ENCODE measurements at places on chromosomes 3 and 15. TPM values are rescaled to one million over a fixed set of nuclear protein-coding genes. Genes with fewer than 3 reads are reported as not detected.
A peak's percentile ranks its signal among the peaks of the same experiment; 100 is the strongest.

PRSS50 gene
- not detected for total RNA-seq

RETNLB gene
- not detected for total RNA-seq

GRCh38 chr3:69738315-69738714, 949 bp upstream of the MITF start:
- no peak for DNase-seq
- no peak overlapping the region for H3K27ac ChIP-seq
- H3K36me3 ChIP-seq, result peaks cover 2% of the 10 kb centered on the region
- H3K4me3 ChIP-seq, result peak overlapping the region; percentile 7

DNA sequence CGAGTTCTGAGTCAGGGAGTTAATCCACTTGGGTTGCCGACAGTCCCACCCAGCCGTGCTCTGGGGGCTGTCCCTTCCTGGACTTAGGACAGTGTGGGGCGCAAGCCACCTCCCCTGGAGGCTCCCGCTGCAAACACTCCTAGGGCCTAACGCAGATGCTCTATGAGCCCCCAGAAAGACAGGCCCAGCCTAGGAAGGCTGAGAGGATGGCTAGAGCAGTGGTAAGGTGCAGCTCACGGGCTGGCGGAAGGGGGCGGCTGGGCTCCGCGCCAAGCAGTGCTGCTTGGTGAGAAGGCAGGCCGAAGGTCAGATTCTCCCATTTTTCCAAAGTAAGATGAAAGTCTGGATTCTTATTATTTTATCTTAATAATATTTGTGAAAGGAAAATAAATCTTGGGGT, 84.6 kb upstream of the ALDH1L1 start:
- H3K27ac ChIP-seq, result no peak overlapping the region
- no peaks in the 10 kb centered on the region for H3K36me3 ChIP-seq
- no peak overlapping the region for H3K4me3 ChIP-seq
- peaks cover 23% of the 10 kb centered on the region for H3K27me3 ChIP-seq
- DNase-seq, result no peak
- H3K4me1 ChIP-seq, result no peaks in the 10 kb centered on the region

- no peak overlapping the region for H3K4me3 ChIP-seq
- no peaks in the 10 kb centered on the region for H3K36me3 ChIP-seq
- no peak overlapping the region for H3K27ac ChIP-seq
Measured at GRCh38 chr3:126994661-126995245, 11.8 kb downstream of the PLXNA1 start.

DNA sequence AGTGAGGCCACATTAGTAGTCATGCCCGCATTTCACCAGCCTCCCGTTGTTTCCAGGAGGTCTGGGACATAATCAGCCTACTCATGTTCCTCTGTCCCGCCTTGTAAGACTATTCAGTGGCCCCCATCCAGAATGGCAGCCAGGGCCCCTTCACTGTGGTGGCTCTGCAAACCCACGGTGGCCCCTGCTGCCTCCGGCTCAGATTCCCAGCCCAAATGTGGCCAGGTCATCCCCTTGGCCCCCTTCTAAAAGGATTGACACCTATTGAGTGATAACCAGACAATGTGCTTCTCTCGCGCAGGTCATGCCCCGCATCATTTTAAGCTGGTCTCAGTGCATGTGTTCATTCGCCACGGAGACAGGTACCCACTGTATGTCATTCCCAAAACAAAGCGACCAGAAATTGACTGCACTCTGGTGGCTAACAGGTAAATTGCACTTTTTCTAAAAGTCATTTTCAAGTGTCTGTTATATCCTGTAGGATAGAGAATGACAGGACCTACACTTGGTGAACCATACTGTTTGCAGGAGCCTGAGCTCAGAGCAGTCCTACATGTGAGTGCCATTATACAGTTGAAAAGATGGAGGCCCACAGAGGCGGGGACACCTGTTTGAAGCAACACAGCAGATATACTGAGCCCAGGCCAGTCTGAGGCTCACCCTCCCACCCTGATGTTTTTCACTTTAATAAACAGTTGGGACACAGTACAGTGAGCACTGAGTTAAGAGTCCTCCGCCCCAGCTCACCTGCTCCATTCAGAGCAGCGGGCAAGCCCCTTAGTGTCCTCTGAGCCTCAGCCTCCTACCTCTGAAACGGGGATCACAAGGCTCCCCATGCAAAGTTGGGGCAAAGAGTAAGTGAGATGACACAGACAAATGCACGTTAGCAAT, 47.7 kb downstream of the PXYLP1 start:
- H3K4me1 ChIP-seq, result peaks cover 27% of the 10 kb centered on the region
- peaks cover 2% of the 10 kb centered on the region for H3K36me3 ChIP-seq
- H3K27me3 ChIP-seq, result no peaks in the 10 kb centered on the region
- no peak for DNase-seq

DNA sequence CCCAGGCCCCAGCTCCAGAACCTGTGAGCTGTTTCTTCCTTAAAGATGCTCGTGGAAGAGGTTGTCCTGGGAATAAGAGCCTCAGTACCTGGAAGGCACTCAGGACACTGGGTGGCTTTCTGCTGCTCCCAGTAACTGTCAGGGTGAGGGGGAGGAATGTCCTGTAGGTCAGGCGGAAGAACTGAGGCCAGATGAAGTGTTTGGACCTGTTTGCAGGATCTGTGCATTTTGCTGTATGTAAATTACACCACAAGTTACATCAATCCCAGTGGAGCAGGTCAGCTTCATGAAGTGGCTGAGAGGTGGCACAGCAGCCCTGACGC, 27.1 kb downstream of the HDAC11 start:
- no peaks in the 10 kb centered on the region for H3K36me3 ChIP-seq
- DNase-seq, result no peak
- no peak overlapping the region for H3K4me3 ChIP-seq
- peaks cover 2% of the 10 kb centered on the region for H3K27me3 ChIP-seq
- no peaks in the 10 kb centered on the region for H3K4me1 ChIP-seq
- H3K27ac ChIP-seq, result no peak overlapping the region

DNA sequence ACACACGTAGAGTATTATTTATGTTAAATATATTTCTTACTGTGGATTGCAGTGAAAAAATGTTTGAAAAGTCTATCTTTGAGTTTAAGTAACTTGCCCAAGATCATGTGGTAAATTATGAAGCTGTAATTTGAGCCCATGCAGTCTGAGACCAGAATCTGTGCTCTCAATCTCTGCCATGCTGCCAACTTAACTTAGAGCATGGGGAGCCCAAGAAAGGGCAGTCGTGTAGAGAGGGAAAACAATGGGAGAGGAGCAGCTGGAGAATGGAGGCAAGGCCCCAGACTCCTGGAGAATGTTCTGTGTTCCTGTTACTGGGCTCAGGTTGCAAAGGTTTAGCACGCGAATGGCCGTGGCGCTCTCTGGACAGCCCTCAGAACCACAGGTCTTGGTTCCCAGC, 311.6 kb upstream of the RASGRP1 start:
- no peak overlapping the region for H3K4me3 ChIP-seq
- no peaks in the 10 kb centered on the region for H3K36me3 ChIP-seq
- no peaks in the 10 kb centered on the region for H3K4me1 ChIP-seq
- DNase-seq, result no peak
- peaks cover 2% of the 10 kb centered on the region for H3K27me3 ChIP-seq

- peaks cover 40% of the 10 kb centered on the region for H3K36me3 ChIP-seq
- H3K27me3 ChIP-seq, result no peaks in the 10 kb centered on the region
- H3K4me1 ChIP-seq, result peaks cover 79% of the 10 kb centered on the region
- no peak for DNase-seq
Measured at GRCh38 chr15:90571063-90571541, 41.4 kb downstream of the CRTC3 start.

DNA sequence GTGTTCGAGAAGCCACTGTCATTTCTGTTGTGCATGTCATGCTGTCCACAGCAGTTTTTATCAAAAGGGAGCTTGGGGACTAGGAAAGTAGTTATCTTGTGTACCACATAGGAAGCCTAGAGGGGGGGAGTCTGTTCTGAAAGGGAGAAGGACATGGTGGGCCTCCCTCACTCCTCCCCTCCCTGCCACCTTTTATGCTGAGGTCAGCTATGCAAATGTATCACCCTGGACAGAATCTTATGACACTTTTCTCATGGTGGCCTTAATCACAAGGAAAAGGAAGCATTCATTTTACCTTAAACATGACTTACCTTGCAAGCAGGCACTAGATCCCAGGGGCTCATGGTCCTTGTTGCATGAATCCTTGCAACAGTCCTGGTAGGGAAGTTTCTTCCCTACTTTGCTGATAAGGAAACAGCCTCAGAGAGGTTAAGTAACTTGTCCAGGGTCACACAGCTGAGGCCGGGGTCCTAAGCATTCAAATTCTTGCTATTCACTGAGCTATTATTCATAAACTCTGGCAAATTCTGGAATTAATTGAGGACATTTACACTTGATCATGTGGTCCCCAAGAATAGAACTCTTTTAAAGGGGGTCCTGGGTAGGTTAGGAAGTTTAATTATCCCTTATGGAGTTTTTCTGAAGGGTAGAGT, 81.1 kb upstream of the SLC6A1 start:
- no peak overlapping the region for H3K4me3 ChIP-seq
- DNase-seq, result no peak
- no peaks in the 10 kb centered on the region for H3K4me1 ChIP-seq
- no peaks in the 10 kb centered on the region for H3K36me3 ChIP-seq
- no peak overlapping the region for H3K27ac ChIP-seq

DNA sequence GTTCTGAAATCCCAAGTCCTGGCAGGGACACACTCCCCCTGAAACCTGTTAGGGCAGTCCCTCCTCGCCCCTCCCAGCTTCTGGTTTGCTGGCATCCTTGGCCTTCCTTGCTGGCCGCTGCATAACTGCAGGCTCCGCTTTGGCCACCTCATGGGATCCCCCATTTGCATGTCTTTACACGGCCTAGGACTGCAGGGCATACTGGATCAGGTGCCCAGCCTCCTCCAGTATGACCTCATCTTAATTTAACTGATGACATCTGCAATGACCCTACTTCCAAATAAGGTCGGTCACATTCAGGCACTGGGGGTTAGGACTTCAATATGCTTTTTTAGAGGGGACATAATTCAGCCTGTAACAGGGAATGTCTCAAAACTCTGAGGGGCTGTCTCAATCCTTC, 173.3 kb downstream of the RAB11A start:
- H3K27me3 ChIP-seq, result peaks cover 58% of the 10 kb centered on the region
- DNase-seq, result no peak
- no peak overlapping the region for H3K27ac ChIP-seq

GRCh38 chr3:19652336-19652735, 281.7 kb downstream of the EFHB start:
- no peaks in the 10 kb centered on the region for H3K27me3 ChIP-seq
- DNase-seq, result no peak
- H3K4me1 ChIP-seq, result no peaks in the 10 kb centered on the region
- H3K27ac ChIP-seq, result no peak overlapping the region
- H3K4me3 ChIP-seq, result no peak overlapping the region
- H3K36me3 ChIP-seq, result no peaks in the 10 kb centered on the region

DNA sequence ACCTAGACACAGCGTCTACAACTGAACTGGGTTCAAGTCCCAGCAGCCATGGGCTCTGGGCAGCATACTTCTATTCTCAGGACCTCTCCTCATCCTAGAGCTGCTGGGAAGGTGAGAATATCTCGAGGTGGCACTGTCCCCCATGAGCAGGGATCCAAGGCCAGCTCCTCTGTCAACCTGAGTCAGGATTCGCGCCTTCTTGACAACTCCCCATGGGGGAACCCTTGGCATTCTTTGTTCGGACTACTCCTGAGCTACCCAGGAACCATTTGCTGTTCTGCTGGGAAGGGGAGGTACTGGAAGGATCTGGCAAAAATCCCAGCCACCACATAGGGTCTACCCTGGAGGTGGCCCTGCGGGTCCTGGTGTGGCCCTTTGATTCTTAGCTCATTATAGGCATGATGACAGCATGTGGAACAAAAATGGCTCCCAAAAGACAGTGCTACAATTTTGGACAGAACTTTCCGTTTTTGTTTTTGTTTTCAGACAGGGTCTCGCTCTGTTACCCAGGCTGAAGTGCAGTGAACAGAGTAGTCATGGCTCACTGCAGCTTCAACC, 22.3 kb downstream of the PLXNB1 start:
- no peak overlapping the region for H3K4me3 ChIP-seq
- no peaks in the 10 kb centered on the region for H3K36me3 ChIP-seq
- H3K27me3 ChIP-seq, result no peaks in the 10 kb centered on the region
- H3K27ac ChIP-seq, result no peak overlapping the region

DNA sequence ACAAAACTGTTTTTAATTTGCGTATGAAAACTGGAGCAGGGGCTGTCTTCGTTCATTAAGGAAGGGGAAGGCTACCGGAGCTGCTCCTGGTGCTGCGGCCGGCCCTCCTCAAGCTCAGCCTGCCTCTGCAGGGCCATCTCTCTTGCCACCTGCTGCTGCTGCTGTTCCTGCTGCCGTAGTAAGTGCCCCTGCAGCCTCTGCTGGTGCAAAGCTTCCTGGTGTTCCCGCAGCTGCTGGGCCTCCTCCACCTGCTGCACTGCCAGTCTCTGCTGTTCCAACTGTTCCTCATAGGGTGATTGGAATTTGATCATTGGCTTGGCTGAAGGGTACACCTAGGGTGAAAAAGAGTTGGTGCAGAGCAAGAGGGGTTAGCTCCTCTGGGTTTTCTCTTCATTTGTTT, 66.0 kb downstream of the GOLIM4 start:
- no peak overlapping the region for H3K27ac ChIP-seq
- no peaks in the 10 kb centered on the region for H3K27me3 ChIP-seq
- DNase-seq, result no peak
- peaks cover 14% of the 10 kb centered on the region for H3K36me3 ChIP-seq

- peaks cover 26% of the 10 kb centered on the region for H3K36me3 ChIP-seq
- peak overlapping the region; percentile 70 for H3K27ac ChIP-seq
Measured at GRCh38 chr3:171184372-171184771, 157.9 kb upstream of the SLC2A2 start.

DNA sequence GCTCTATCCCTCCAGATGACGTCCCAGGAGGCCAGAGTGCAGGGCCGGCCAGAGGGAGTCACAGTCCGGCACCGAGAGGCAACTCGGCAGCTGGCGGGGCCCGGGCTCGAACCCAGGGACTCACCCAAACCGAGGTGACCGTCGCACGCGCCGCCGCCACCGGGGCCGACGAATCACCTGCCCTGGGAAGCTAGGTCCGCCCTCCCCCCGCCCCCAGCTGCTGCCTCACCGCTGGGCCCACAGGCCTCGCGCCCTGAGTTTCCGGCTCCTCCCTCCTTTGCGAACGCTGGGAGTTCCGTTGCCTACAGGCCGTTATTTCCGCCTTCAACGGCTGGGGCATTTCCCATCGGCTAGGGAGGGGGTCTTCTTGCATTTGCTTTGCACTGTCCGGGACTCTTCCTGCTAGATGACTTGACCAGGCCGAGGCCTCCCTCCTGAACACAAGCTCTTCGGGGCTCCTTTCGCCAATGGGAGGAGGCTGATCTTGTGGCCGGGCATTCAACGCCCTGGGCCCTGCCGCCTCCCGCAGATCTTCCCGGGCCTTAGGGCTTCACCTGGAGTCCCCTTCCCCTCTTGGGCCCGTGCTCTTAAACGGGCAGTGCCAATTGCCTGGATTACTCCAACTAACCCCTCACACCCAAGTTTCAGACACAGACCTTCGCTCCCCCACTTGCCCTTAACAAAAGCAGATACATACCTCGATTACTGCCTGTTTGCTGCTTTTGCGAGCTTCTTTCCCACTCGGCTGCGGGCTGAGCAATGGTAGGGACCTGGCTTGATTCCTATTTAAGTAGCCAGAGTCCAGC, at the start of gene SNUPN:
Gene SNUPN (minus strand): TSS at position 184 of the 806 bp plus-strand sequence. CDS start 4,674 bp downstream, outside the sequence.
- peak; percentile 97 for DNase-seq
- H3K36me3 ChIP-seq, result peaks cover 5% of the 10 kb centered on the region
- H3K4me1 ChIP-seq, result peaks cover 31% of the 10 kb centered on the region
- no peaks in the 10 kb centered on the region for H3K27me3 ChIP-seq
